ENCODE measurements at places on chromosomes 7 and 10.

DNA sequence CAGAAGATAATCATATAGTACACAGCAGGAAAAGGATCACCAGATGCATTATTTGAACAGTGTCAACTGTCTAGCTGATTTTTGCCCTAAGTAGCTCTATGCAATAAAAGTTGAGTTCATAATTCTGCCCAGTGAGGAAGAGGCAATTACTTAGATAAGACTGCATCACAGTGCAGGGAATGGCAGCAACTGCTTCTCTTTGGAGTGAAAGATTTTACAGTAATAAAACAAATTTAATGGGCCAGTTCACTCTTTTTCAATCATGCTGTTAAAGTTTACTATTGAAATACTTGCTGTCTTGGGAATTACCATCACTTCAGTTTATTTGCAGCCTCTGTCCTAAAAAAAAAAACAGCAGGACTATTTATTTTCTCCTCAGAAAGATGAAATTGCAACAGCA lies 907.9 kb downstream of the ANKRD7 start:
- no peak for DNase-seq

DNA sequence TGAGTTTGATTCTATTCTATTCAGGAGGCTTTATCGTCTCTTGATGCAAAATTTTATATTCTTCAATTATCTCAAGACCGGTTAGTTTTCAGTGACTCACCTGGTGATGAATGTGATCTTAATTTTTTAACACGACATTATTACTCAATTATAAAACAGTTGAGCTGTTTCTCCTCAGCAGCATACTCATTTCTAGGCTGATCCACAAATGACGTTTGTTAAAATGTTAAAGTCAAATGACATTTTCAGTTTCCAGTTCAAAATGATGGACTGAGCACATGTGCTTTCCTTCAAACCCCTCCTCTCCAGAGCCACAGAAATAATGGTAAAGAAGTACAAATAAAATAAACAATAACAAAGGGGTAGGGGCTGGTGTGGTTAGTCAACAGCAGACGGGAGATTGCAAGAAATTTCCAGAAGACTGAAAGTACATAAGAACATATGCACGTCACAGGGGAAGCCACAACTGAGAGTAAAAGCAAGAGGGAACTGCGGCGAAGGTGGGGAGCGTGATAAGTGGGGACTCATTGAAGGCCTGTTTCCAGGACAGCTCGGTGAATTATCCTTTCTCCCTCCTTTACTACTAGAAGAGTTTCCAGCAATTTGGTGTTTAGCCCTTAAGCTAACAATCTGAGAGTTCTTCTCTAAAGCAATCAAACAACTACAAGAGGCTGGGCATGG lies 10.9 kb downstream of the MACROH2A2 start:
- DNase-seq, result no peak

- DNase-seq, result no peak
These were observed 279.9 kb downstream of the ARL4A start for GRCh38 chr7:12967322-12967721.

GRCh38 chr7:20330239-20330927 lies at the start of gene ITGB8:
TSS of gene ITGB8 (plus strand) at chr7:20330900. CDS start at chr7:20331807, 907 bp downstream.
- no peak for DNase-seq

DNA sequence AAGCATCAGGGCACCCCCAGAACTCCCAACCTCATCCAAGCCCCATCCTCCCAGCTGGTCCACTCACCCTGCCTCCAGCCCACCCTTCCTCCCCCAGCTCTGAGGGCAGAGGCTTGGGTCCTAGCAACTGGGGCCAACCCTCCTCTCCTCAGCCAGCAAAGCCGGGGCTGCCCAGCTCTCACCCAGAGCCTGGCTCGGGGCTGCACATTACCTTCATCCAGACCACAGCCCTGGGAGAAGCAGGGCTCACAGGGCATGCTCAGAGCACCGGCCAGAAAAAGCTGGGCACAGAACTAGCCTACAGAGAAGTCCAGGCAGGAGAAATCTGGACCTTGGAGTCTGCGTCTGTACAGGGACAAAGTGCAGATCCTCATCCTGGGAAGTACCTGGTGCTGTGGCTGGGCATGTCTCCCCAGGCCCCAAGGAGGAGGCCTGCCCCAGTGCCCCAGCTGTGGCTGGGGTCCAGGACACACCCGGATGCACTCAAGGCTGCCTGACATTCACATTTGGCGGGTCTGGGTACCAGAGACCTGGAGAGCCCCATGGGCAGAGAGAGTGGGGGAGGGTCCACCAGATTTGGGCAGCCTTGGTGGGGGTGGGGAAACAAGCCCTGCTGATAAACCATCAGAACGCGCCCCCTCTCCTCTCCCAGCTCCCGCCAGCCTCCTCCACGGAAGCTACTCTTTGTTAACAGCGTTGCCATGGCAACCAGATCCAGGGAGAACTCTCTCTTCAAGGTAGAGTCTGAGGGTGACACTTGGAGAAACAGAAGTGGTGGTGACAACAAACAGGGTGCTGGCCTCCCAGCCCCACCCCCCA lies 5.1 kb downstream of the RASGEF1A start:
- DNase-seq, result no peak

GRCh38 chr10:79285315-79286197 lies 61.7 kb upstream of the PPIF start:
- no peak for DNase-seq

DNA sequence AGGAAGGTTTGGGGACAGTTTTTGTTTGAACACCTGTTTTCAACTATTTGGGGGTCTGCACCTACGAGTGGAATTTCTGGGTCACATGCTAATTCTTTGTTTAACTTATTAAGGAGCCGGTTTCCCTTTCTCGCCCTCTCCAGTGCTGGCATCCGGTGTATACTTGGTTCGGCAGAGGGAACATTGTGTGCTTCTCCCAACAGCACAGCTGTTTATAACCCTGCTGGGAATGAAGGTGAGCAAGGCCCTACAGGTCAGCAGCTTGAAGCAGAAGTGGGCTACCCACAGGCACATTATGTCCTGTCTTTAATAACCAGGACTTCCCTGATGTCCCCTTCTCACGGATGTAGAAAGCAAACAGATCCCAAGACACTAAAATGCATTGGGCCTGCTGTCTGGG lies 87.5 kb upstream of the PDCD4 start:
- DNase-seq, result no peak

GRCh38 chr10:121526135-121526790 lies 72.0 kb downstream of the FGFR2 start:
- no peak for DNase-seq

- DNase-seq, result no peak
These were observed 80.1 kb upstream of the PRSS1 start for GRCh38 chr7:142669074-142669654.

DNA sequence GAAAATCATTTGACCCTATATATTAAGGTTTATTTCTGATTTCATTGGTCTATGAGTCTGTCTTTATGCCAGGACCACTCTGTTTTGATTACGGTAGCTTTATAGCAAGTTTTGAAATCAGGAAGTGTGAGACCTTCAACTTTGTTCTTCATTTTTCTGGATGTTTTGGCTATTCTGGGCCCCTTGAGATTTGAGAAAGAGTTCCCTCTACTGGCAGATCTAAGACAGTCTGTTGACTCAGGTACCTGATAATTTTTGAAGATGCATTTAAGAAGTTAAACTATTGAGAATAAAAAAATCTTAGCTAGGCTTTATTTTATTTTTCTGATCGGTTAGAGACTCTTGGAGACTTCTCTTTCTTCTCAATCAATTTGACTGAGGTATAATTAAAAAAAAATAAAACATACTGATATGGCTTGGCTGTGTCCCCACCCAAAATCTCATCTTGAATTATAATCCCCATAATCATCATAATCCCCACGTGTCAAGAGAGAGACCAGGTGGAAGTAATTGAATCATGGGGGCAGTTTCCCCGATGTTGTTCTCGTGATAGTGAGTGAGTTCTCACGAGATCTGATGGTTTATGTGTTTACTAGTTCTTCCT lies 209.2 kb downstream of the SNX10 start:
- no peak for DNase-seq

DNA sequence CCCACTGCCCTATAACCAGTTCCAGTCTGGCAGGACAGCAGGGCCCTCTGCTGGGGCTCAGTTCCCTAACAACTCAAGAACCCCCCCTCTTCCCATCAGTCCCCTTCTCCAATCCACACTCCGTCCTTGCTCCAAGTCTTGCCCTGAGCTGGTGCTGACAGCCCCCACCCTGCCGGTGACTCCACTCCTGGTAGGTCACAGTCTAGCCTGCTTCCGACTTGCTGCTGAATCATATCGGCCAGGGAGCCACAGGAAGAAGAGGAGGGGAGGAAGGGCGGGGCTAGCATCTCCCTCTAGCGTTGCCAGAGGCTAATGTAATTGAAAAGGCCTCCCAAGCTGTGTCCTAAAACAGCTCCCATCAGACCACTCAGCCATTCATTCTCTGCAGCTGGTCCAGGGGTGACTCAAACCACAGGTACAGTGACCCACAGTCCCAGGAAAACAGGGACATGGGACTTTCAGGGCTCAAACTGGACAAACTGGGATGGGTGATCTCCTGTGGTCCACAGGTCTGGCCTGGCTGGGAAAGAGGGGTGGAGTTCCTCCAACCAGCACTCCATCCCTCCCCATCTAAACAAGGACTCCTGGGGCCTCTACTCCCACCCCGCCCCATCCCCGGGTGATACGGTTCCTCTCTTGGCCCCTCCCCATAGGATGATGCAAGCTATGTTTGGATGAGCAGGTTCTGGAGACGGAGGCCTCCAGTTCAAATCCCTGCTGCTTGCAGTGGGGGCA lies 158.8 kb downstream of the SH3PXD2A start:
- DNase-seq, result no peak

- DNase-seq, result no peak
These were observed 18.4 kb downstream of the RCC1L start for GRCh38 chr7:75055155-75055554.

All from iPS DF 19.7 (cell line).